Daoy (cell line): ENCODE measurements at places on chromosomes 6 and 20.
A peak's percentile ranks its signal among the peaks of the same experiment; 100 is the strongest.

DNA sequence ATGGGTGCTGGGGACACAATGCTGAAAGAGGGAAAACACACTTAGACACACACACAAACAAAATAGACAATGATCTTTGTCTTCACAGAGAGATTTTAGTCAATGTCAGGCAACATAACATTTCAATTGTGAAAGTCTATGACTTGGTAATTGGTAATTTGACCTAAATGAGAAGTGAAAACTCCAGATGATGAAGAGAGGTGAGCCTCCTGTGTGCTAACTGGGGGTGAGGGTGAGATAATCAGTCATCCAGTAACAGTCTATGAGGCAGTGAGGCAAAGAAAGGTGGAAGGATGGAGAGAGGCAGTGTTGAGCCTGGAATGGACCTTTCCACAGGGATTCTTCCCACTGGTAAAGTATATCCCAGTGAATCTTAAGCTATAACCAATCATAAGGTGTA is 744.2 kb downstream of the MAFB start:
- no peak for DNase-seq

DNA sequence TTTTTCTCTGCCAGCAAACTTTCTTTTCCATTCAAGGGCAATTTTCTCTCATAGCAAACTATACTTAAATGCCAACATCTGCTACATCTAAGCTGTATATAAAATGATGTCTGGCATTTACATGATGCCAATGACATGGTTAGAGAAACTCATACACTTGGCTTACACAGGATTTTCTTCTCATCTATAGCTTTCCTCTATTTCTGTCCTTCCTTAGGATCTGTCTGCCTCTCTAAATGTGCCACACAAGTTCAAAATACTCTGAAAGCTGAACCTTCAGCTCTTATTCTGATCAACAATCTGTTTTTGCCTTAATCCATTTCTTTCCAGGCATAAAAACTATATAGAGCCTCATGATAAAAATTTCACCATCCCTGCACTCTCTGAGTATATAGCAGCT is 290.9 kb upstream of the RNF217 start:
- DNase-seq = no peak

- no peak for DNase-seq
Measured at GRCh38 chr20:50360218-50360672, 149.9 kb upstream of the PTPN1 start.

DNA sequence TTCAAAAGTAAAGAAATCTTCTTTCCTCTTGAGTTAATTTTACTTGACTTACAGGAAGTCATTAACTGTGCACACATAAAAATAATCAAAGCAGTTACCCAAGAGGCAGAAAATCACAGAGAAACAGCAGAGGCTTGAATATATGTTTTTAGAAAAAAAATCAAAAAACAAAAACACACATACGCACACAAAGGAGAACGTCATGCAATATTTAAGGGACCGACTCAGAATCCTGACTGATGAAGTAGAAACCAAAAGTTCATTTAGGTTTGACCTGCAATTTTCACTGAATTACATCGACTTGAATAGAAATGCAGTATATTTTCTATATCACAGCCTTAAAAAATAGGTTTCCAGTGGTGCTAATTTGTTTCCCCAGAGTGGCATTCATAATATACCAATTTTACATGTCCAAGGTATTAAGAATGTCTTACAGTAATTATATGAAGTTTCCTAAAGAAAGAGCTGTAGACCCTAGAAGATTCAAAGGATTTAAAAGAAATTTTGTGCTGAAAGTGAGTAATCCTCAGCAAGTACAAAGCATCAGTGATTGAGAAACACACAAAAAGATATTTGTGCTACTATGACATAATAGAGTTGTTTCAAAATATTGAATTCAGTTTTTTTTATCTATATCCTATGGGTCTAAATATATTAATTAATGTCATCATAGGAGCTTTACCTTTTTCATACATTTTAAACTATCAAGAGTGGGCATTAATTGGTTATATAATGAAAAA is 358.5 kb upstream of the RUNX2 start:
- DNase-seq = no peak

DNA sequence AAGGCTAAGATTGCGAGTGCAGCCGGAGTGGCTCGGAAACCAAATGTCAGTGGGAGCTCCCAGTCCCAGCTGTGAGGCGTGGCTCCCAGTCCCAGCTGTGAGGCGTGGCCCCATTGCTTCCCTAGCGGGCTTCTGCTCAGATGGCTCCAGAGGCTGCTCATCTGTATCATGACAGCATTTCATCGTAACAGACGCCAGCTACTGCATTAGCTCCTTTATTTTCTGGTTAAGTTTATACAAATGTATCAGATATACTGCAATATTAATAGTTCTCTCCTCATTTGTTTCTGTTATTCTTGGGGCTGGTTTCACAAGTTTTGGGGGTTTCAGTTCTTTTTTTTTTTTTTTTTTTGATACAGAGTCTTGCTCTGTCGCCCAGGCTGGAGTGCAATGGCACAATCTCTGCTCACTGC is 34.7 kb upstream of the TBXT start:
- DNase-seq = no peak

GRCh38 chr20:51531141-51531710 is 11.3 kb downstream of the NFATC2 start:
- peak; percentile 83 for DNase-seq

GRCh38 chr6:28208111-28208659 is 16.9 kb upstream of the ZSCAN9 start:
- peak; percentile 27 for DNase-seq

GRCh38 chr6:27260836-27261375 is 13.4 kb downstream of the PRSS16 start:
- no peak for DNase-seq

DNA sequence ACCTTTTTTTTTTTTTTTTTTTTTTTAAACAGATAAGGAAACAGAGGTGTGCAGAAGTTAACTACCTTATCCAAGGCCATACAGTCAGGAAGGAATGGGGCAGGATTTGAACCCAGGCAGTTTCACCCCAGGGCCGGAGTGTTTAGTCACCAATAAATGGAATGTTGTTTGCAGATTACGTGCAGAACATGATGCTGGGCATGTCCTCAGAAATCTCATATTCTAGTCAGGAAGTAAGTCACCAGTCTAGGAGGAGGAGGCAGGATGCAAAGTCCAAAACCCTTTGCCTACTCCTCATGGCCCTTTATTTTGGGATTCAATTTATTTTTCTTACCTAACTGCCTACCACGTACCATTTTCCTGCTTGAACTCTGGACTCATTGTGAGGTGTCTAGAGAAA is 57.1 kb upstream of the LRRC1 start:
- no peak for DNase-seq

GRCh38 chr6:33933101-33933500 is 129.3 kb upstream of the MLN start:
- DNase-seq = no peak

- no peak for DNase-seq
Measured at GRCh38 chr20:64099880-64100565, 7.3 kb downstream of the NPBWR2 start.

DNA sequence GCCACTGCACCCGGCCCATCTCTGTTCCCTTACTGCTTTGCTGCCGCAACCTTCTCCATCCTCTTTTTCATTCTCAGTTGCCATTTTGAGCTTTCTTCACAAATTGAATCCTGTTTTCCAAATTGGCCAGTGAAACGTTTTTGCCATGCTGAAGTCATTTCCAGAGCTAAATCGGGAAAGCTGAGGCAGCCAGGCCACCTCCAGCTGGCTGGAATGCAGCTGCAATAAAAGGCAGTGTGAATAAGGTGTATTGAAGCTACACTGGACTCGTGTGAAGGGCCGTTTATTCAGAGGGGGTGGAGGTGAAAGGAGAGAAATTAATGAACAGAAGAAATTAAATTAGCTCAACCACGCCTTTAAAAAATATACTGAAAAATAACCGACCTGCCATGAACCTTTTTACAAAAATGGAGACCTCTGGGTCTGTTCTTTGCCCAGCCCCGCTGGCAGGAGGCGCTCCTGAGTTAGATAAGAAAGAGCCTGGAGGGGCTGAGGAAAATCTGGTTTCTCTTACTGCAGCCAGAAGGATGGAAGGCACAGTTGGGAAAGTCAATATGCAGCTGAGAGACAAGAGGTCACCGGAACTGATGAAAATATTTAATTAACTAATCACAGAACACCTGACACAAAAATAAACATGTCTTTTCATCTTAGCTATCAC is 283.9 kb downstream of the FOXC1 start:
- peak; percentile 26 for DNase-seq

DNA sequence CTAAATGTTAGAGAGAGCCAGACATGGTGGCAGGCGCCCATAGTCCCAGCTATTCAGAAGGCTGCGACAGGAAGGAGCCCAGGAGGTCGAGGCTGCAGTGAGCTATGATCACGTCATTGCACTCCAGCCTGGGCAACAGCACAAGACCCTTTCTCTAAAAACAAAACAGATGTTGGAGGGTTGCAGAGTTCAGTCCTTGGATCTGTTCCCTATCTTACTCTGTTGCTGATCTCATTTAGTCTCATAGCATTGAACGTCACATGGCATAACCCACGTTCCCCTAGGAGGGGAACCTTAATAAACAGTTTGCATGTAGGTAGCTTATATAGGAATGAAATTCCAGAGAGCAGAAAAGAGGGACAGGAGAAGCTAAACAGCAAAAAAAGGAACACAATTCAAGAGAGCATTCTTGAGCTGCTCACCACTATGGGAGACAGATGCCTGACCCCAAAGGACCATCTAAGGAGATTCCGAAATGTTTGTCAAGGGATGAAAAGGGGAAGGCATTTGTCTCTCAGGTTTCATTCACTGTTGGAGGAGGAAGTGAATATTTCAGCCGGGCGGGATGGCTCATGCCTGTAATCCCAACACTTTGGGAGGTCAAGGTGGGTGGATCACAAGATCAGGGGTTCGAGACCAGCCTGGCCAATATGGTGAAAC is 54.6 kb upstream of the PIM1 start:
- DNase-seq = no peak

- no peak for DNase-seq
Measured at GRCh38 chr6:159116343-159116742, 52.9 kb upstream of the FNDC1 start.

GRCh38 chr6:23413327-23414050 is 712.5 kb upstream of the NRSN1 start:
- DNase-seq = no peak

DNA sequence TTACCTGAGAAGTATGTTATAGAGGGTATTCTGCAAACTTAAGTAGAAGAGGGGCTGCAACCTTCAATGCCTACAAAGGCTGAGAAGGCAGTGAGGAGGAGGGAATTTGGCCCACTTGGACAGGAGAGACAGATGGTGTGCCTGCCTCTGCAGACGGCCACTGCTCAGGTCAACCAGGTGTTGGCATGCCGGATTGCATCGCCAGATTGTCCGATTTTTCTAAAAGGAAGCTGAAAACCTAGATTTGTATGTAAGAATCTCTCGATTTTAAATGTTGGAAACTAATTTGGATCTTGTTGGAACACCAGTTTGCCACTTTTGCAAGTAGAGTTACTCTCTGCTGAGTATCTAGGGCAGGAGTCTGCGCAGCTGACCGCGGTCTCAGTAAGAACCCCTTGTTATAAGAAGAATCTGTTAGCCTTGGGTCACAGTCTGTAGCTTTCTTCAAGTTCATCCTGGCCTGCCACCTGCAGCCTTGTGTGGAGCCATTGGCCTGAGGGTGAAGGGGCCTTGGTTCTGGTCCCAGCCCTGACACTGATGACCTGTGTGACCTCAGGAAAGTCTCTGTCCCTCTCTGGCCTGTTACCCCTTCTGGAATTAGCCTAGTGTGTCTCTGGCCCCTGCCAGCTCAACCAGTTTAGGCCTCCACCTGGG is 54.4 kb downstream of the TGM2 start:
- no peak for DNase-seq

DNA sequence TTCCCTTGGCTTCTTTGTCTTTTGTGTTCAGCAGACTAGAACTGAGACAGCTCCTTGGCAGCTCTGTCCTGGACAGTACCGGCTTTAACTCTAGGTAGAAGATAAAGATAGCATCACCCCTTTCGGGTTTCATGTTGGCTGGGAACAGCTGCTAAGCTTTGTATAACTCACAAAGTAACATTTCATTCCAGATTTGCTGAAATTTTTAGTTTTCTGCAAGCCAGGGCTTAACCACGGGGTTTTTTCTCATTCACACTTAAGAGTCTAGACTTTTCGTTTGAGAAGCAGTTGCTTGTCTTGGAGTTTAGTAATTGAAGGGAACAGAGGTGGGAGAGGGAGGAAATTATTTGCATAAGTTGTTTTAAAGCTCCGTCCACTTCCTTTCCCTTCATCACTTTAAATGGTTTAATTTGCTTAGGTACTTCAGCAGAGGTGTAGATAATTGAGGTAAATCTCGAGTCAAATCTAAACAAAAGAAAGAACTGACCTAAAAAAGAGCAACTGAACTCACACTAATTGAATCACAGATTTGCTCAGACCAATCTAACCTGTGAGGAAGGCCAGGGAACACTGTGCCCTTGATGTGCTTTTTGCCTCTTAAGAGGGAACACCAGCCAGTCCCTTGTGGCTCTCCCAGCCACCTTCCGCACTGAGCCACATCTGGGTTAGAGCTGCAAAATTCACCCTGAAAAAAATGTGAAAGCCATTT is 48.3 kb downstream of the RREB1 start:
- DNase-seq = no peak

DNA sequence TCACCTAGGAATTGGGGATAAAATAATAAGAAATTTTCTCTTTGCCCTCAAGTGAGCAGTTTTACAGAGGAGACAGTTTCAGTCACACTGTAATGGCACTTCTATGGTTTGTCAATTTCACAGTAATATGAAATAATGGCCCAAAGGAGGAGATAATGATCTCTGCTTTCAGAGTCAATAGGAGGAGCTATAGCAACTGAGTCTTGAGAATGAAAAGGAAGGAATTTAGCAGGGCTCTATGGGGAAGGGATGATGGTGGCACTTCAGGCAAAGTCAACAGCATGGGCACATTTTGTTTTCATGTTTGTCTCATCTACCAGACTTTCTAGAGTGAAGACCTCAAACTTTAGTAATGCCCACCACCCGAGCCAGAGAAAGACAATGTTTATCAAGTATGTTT is 138.3 kb upstream of the HMGN3 start:
- no peak for DNase-seq

DNA sequence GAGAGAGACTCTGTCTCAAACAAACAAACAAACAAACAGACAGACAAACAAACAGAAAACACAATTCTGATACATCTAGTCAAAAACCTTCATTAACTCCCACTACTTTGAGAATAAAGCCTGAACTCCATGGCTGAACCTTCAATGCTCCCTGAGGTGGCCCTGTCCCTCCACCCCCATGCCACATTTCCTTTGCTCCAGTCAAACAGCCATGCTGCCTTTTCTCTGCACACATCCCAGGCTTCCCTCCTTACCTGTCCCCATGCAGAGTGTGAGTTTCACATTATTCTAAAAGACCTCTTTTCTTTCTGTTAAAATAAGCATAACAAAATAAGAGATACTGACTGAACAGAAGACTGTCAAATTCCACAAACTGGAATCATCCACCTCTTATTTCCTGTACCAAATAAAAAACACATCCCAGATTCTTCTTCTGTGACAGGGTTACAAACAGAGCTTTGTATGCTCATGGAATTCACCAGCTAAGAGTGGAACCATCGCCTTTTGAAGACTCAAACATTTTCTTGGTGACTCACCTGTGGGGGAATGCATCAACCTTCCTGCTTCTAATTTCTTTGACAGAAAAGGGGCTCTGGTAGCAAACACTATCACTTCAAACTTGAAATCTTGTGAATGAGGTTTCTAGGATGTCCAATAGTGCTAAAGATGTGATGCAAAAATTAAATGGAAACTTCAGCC is 71.0 kb upstream of the SLC22A16 start:
- peak; percentile 42 for DNase-seq

GRCh38 chr6:55399351-55399750 is 72.1 kb downstream of the GFRAL start:
- no peak for DNase-seq
